Activated CD4-positive, alpha-beta T cell treated with anti-CD3 and anti-CD28 coated beads for 24 hours (primary cell): ENCODE measurements at places on chromosomes 5 and 9.

GRCh38 chr5:111548992-111549649, 36.8 kb upstream of the STARD4 start:
- no peak for DNase-seq

GRCh38 chr9:91873637-91874051, 76.4 kb downstream of the ROR2 start:
- no peak for DNase-seq

GRCh38 chr9:132507670-132508469, 74.5 kb upstream of the BARHL1 start:
- DNase-seq = peak; percentile 61

DNA sequence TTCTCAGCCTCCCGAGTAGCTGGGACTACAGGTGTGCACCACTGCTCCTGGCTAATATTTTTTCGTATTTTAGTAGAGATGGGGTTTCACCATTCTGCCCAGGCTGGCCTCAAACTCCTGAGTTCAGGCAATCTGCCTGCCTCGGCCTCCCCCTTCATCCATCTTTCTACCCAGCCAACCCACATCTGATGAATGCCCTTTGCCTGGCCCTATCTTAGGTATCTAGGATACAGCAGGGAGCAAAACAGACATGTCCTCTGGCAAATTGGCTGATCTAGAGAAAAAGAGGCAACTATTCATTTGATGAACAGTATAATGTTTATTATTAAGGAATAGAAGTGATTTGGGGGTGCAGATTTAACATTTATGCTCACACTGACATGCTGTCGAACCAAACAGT, 123.0 kb downstream of the TRIO start:
- DNase-seq = no peak

DNA sequence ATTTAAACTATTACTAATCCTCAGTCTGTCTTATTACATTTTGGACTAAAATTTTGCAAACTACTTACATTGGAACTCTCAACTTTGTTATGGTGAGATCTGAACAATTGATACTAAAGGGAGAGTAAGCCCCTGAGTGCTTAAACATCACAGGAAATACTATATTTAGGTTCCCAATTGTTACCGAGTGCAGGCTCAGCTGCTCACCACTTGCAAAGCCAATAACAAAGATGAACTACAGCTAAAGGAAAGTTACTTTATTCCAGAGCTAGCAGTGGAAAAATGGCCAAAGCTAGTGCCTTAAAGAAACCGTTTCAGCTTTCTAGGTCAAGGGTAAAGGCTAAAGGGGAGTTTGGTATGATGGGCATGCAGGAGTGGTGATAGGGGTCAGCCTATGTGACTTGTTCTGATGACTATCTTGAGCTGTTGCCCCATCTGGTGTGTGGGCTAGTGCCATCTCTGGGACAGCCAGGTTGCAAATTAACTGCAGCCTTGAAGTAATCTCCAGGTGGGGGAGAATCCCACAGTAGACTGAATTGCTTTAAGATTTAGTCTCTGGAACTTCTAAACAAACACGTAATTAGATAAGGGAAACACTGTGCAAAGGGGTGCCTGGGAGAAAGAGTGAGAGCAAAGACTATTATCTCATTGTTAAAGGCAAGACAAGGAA, 7.8 kb upstream of the NDUFB6 start:
- no peak for DNase-seq

GRCh38 chr9:123069010-123069481, 35.6 kb downstream of the GPR21 start:
- DNase-seq = no peak

DNA sequence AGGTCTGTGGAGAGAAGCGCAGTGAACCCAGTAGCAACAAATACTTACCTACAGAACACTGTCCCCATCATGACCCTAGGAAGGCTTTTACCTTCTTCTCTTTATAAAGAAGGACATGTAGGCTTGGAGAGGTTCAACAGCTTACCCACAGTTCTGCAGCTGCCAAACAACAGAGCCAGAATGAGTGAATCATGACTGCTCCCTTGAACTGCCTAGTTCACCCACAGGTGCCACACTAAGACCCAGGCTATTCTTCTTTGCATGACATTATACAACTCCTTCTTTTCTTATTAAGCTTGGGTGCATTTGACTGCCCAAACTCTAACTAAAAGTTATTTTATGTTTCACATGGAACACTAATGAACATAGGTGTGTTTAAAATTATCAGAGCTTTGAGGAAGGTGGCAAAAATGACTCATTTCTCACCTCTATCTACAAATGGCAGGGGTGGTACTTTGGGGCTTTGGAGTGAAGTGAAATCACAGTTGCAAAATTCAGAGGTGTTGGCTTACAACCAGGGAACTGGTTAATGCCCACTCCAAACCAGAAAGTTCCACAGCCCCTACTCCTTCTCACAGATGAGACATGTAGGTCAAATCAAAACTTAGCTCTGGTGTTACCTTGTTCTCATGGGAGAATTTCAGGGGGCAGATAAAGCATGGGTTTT, 201.6 kb downstream of the SEMA6A start:
- no peak for DNase-seq

DNA sequence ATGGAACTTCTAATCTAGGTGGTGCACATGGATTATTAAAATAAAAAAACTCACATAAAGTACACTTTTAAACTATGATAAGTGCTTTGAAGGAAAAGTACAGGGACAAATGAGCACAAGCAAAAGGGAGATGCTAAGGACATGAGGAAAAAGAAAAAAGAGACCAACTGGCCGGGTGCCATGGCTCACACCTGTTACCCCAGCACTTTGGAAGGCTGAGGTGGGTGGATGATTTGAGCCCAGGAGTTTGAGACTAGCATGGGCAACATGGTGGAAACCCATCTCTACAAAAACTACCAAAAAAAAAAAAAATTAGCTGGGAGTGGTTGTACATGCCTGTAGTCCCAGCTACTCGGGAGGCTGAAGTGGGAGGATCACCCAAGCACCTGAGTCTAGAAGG, 67.1 kb downstream of the SH3TC2 start:
- DNase-seq = no peak

- DNase-seq = no peak
Measured at GRCh38 chr9:110886832-110887231, 151.4 kb downstream of the LPAR1 start.

GRCh38 chr9:115254287-115255180, 136.6 kb upstream of the TNC start:
- DNase-seq = no peak

DNA sequence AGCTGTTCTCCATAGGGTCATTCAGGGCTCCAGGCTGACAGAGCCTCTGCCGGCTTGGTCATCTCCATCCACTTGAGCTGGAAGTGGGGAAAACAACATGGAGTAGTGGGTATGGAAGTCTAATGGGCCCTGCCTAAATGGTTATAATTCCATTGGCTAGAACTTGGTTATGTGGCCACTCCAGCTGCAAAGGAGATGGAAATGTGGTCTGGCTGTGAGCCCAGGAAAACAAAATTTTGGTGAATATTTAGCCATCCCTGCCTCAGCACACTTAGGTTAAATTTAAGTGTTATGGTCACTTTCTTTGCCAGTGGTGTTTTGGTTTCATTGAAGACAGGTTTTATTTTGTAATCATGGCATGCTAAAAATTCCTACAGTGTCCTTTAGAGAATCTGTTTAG, 112.3 kb downstream of the SMARCA2 start:
- DNase-seq = no peak

DNA sequence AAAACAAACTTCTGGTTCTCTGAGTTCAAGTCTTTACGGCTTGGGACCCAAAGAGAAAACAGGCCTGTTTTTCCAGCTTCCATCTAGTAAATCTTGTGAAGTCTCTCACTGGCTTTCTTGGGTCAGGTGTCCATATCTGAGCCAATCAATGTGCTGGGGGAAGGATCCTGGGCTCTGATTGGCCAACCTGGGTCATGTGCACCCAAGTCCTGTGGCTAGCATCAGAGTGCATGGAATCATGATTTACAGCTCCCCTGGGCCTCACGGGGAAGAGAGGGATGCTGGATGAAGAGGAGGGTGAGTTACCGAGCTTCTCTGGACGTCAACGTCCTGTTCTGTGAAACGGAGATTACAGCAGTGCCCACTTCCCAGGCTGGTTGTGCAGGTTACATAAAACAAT, 19.4 kb downstream of the CXCL14 start:
- no peak for DNase-seq

- no peak for DNase-seq
Measured at GRCh38 chr9:90830051-90830450, 28.4 kb downstream of the SYK start.

DNA sequence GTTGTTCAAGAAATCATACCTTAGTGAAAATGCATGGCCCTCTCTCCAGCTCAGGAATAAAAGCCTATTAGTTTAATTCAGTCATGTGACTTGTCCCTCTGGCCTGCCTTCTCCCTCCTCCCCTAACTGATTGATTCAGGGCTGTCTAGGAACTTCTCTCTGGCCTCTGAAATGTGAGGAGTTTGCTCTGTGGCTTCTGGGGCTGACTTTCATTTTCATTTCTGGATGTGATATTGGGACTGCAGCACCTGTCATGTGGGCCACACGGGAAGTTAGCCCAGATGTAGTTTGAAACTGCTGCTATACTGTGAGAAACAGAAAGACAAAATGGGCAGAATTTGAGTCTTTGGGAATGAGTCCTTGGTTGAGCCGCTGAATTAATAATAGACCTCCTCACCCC, 44.8 kb downstream of the PARP8 start:
- peak; percentile 29 for DNase-seq

DNA sequence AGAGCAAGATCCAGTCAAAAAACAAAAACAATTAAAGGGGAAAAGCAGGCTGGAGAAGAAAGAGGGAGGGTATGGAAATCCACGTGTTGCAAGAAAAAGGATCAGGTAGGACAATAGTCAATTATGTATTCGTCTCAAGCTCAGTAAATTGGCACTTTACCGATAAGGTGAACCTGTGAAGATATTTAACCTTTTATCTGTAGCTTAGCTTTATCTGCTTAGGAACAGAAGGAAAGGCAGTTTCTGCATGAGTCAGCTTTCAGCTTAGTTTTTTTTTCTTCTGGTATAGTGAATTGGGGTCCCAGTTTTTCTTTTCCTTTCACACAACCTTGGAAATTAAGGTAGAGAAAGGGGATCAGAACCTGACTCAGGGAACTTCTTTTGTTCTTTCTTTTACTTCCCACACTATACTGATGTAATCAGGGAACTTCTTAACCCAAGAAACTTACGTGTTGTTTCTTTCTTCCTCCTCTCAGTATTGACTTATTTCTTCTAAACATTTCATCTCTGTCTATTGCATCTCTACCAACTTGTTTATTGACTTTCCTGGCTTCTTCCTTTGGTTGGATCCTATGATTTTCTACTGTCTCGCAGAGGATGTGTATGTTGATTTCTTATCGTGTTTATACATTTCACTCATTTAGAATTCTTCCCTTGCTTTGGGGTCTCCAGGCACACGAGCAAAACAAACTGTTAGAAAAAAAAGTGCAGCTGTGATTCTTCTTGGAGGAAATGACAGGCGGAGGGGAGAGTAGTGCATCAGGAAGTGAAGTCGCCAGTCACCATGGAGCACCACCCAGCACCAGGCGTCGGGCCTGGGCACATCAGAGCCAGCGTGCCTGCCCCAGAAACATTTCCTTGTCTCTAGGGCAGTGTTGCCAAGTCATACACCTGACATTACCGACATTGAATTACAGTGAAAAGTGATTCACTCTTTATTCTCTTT, 123.0 kb upstream of the LHFPL2 start:
- DNase-seq = no peak

DNA sequence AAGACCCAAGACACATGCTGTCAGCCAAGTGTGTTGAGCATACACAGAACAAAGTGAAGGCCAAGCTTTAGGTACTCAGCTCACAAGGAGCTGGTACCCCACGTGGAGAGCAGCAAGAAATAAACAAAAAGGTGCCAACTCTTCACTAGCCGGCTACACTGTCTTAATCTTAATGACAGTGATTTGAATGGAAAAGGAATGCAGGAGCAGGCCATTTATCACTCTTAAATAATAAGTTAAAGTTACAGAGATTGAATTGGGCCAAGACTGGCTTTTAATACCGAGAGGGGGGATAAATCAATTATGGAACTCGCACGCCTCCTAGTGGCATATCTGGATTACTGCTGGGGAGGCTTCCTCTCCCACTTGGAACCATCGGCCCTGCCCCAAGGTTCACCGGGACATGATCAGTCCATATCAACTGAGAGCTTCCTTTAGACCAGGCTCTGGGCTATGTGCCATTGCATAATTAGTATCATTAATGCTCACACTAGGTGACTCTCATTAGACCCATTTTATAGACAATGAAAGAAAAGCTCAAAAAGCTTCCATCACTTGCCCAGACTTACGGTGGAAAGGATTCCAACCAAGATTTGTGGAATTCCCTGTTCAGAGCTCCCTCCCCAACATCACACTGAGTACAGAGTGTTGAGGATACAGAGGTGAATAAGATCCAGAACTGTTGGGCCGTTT, 94.0 kb downstream of the ACTL7B start:
- peak; percentile 10 for DNase-seq

GRCh38 chr5:67453111-67453905, 256.7 kb upstream of the CD180 start:
- DNase-seq = no peak

GRCh38 chr9:12698266-12698665, 5.1 kb downstream of the TYRP1 start:
- no peak for DNase-seq

- no peak for DNase-seq
Measured at GRCh38 chr5:89190515-89191265, 307.7 kb upstream of the MEF2C start.

DNA sequence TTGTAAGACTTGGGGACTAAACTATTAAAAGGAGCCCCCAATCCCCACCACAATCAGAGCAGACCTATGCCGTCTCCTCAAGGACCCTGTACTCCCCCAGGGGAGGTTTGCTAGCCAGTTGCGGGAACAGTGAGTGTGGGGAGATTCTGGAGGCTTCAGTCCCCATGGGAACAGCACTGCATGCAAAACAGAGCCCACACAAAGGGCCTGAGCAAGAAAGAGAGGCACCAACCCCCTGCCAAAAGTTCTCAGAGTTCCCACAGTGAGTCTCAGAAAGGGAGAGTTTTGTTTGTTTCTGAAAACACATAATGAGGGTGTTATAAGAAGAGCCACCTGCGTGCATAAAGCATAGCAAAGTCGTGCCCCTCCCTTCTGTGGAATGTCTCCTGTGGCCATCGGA, 56.6 kb downstream of the CFAP90 start:
- DNase-seq = no peak

- no peak for DNase-seq
Measured at GRCh38 chr5:24059006-24059405, 551.6 kb downstream of the PRDM9 start.

- no peak for DNase-seq
Measured at GRCh38 chr9:91864380-91864779, 85.6 kb downstream of the ROR2 start.

- DNase-seq = no peak
Measured at GRCh38 chr9:117334101-117334500, 80.8 kb downstream of the ASTN2 start.

- DNase-seq = peak; percentile 74
Measured at GRCh38 chr9:100598641-100599145, 20.8 kb downstream of the CAVIN4 start.

GRCh38 chr5:139188558-139189270, 9.5 kb downstream of the SIL1 start:
- DNase-seq = no peak

GRCh38 chr5:82991678-82992323, 85.4 kb downstream of the TMEM167A start:
- no peak for DNase-seq

GRCh38 chr5:2890011-2890410, 138.5 kb upstream of the IRX2 start:
- no peak for DNase-seq
